Posterior vena cava (tissue), 2 donors: ENCODE measurements at places on chromosomes 7 and 10. TPM values are rescaled to one million over a fixed set of nuclear protein-coding genes. Genes with fewer than 3 reads are reported as not detected.

ZNF479 gene
- not detected for total RNA-seq

CROT gene
- 11.8 TPM for total RNA-seq

NUTM2E gene
- 0.46 TPM for total RNA-seq

NPFFR1 gene
- not detected for total RNA-seq

GRIFIN gene
- not detected for total RNA-seq

AKR1C2 gene
- total RNA-seq, result 27.1 TPM

MRLN gene
- 0.38 TPM for total RNA-seq

ZNF488 gene
- total RNA-seq, result not detected

CLDN4 gene
- 0.97 TPM for total RNA-seq

NANOS1 gene
- total RNA-seq, result 1.8 TPM

HPSE2 gene
- 0.14 TPM for total RNA-seq

NACAD gene
- 8.5 TPM for total RNA-seq

TYW1B gene
- 2.1 TPM for total RNA-seq

TRIM74 gene
- total RNA-seq, result not detected

AGAP6 gene
- total RNA-seq, result 10.8 TPM

CLDN15 gene
- total RNA-seq, result 4.9 TPM

PNLIPRP1 gene
- total RNA-seq, result 1.1 TPM

GSTO2 gene
- total RNA-seq, result 0.48 TPM

IL6 gene
- 2.4 TPM for total RNA-seq

VSTM4 gene
- 14.9 TPM for total RNA-seq

ZNF239 gene
- total RNA-seq, result 5.1 TPM

PRSS37 gene
- not detected for total RNA-seq

FAM200A gene
- 3.2 TPM for total RNA-seq

PCLO gene
- total RNA-seq, result 0.62 TPM

GJD4 gene
- not detected for total RNA-seq

CLCN1 gene
- total RNA-seq, result 0.05 TPM

CALHM1 gene
- not detected for total RNA-seq

PIK3CG gene
- total RNA-seq, result 4.7 TPM

FANK1 gene
- total RNA-seq, result 3.0 TPM

TMEM60 gene
- total RNA-seq, result 11.1 TPM

GIMAP7 gene
- 23.5 TPM for total RNA-seq

MALRD1 gene
- 3.4 TPM for total RNA-seq

PARP12 gene
- total RNA-seq, result 27.7 TPM
